ENCODE measurements at places on chromosomes 4 and X. TPM values are rescaled to one million over a fixed set of nuclear protein-coding genes. Genes with fewer than 3 reads are reported as not detected.

Gene PRRG3
- total RNA-seq, result not detected

Gene HTRA3
- total RNA-seq, result 0.58 TPM

Gene TRPC3
- under 0.01 TPM for total RNA-seq

Gene SFRP2
- not detected for total RNA-seq

Gene SMIM10
- total RNA-seq, result 5.4 TPM

Gene ABLIM2
- total RNA-seq, result 1.5 TPM

Gene SLC10A4
- total RNA-seq, result 0.28 TPM

Gene CABS1
- total RNA-seq, result not detected

Gene ASB9
- 0.38 TPM for total RNA-seq

Gene AKAP14
- not detected for total RNA-seq

Gene ASB5
- total RNA-seq, result under 0.01 TPM

Gene RRAGB
- total RNA-seq, result 11.3 TPM

Gene HSFX3
- not detected for total RNA-seq

Gene TCP11X2
- not detected for total RNA-seq

Gene PAGE1
- total RNA-seq, result not detected

Gene CSAG1
- not detected for total RNA-seq

Gene FAT1
- 185 TPM for total RNA-seq

Gene CSAG3
- total RNA-seq, result not detected

Gene COX7B
- 432 TPM for total RNA-seq

Gene SORBS2
- 22.6 TPM for total RNA-seq

Gene SYTL4
- 18.0 TPM for total RNA-seq

Gene CD38
- under 0.01 TPM for total RNA-seq

Gene PLAC8
- 0.28 TPM for total RNA-seq

Gene GAGE12H
- total RNA-seq, result not detected

Gene PIR
- 9.6 TPM for total RNA-seq

Gene UGT2B11
- total RNA-seq, result not detected

Gene GPR34
- not detected for total RNA-seq

Gene SH3RF1
- total RNA-seq, result 58.1 TPM

Gene RBM46
- not detected for total RNA-seq

Gene CDS1
- under 0.01 TPM for total RNA-seq

Gene ZIC3
- total RNA-seq, result not detected

Gene GPRIN3
- total RNA-seq, result 0.58 TPM

Gene LANCL3
- 0.38 TPM for total RNA-seq

Gene MEPE
- not detected for total RNA-seq

Gene GPRASP3
- total RNA-seq, result 5.0 TPM

Gene FGFBP2
- not detected for total RNA-seq

Gene GLRB
- 11.7 TPM for total RNA-seq

Gene NUDT10
- total RNA-seq, result 0.85 TPM

Gene NAA11
- not detected for total RNA-seq

Gene GABRQ
- not detected for total RNA-seq
